Karpas-422 (cell line): ENCODE measurements at places on chromosomes 12 and 14. TPM values are rescaled to one million over a fixed set of nuclear protein-coding genes. Genes with fewer than 3 reads are reported as not detected.
A peak's percentile ranks its signal among the peaks of the same experiment; 100 is the strongest.

- DNase-seq = no peak
Measured at GRCh38 chr14:91294153-91294552, 49.6 kb upstream of the GPR68 start.

DNA sequence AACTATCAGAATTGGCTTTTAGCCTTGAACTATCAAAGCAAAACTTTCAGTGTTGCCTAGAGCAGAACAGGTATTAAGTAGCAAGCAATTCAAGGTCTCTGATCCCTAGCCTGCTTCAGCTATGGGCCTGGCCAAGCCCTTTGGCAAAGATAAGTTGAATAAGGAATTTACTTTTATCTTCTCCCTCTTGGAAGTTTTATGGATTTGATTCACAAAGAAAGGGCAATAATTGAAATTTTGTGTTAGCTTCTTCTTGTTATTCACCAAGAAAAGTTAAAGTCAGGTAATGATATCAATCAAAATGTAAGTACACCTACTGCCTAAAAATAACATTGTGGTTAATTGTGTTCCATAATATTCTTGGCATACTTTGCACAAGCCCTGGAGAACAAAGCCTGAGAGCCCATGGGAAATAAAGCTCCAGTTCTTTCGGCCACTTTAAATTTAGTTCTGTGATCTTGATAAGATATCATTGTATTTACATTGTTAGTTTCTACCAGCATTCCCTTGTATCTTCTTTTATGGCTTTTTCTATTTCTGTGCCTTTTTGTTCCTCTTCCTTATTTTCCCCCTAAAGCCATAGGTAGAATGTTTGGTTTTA, 158.0 kb downstream of the RAD51B start:
- no peak for DNase-seq

- peak; percentile 35 for DNase-seq
Measured at GRCh38 chr14:26765768-26766520, 168.1 kb upstream of the NOVA1 start.

DNA sequence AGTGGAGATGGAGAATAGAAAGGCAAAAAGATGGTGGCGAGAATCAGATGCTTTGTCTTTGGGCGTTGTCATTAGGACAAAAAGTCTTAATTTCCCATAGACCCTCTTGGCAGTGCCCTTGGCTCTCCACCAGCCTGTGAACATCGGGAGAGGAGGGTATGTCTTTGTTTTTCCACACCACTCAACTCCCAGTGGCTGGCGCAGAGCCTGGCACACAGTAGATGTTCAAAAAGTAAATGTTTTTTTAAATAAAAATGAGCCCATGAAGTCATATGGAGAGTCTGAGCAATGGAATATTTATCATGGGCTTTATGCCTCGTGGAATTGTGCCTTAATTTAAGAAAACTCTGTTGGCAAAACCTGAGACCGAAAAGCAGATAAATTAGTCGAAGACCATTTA, 90.4 kb downstream of the SRGAP1 start:
- no peak for DNase-seq

- peak; percentile 75 for DNase-seq
Measured at GRCh38 chr14:74932401-74932901, 9.4 kb upstream of the RPS6KL1 start.

DNA sequence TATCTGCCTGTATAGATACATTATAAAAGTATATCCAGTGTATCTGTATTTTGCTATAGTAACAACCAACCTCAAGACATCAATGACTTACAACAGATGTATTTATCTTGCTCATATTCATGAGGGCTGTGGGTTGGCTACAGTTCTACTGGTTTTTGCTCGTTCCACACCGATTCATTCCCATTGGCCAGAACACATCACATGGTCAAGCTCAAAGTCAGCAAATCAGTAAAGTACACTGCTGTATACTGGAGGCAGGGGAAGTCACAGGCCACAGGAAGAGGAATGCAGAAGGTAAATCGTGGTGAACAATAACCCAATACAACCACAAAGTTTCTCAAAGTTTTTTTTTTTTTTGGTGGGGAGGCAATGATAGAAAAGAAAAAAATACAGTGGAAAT, 180.0 kb upstream of the CDKN3 start:
- no peak for DNase-seq

DNA sequence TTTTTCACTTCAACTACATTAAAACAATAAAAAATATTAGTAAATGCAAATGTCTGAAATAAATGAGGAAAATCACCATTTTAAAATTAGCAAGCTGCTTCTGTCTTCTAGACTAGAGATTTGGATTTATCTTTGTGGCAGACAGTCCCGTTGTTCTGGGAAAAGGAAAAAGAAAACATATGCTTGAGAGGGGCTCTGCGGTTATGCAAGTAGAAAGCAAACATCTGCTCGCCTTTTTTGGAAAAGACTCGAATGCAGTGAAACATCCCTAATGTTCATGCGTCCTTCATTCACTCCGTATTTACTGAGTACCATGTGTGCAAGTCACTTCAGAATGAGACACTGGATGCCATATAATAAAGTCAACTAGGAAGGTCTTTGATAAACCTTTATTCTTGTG, 44.9 kb downstream of the IFNG start:
- no peak for DNase-seq

GRCh38 chr14:105701456-105702274, 175.3 kb downstream of the TMEM121 start:
- peak; percentile 59 for DNase-seq

- no peak for DNase-seq
Measured at GRCh38 chr12:55957106-55957859, 8.6 kb downstream of the PMEL start.

- no peak for DNase-seq
Measured at GRCh38 chr12:58893495-58893894, 26.8 kb downstream of the LRIG3 start.

GRCh38 chr12:67318786-67319185, 49.6 kb downstream of the CAND1 start:
- DNase-seq = no peak

DNA sequence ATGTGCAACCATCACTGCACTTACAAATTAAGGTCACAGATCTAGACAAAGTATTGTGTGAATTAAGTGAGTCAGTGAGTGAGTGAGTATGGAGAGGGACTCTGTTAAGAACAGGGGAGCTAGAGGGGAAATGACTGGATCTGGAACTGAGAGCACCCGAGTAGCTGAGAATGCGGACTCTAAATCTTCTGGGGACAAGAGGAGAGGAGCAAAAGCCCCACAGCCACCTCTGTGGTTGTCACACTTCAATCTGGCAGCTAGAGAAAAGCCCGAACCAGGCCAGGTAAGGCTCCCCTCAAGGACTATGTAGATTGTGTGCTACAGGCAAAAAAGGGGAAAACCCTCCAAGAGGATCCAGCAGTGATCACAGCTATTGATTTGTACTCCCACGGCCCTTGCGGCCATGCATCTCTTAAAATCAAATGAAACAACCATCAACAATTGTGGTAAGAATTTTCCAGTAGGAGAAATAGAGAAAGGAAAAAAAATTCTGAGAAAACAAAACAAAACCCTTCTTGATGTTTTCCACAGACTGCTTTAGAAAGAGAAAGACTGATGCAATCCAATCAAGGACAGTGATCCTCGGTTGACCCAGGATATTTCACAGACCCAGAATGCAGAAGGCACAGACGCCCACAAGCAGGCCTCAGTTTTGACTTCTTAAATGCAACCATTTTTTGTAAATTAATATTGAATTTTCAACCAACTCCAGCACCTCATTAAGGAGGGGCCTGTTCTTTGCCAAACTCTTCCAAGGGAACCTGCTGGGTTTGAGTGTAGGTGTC, 109.6 kb downstream of the SLC38A6 start:
- peak; percentile 62 for DNase-seq

- DNase-seq = no peak
Measured at GRCh38 chr14:81416194-81416952, 16.2 kb upstream of the STON2 start.

DNA sequence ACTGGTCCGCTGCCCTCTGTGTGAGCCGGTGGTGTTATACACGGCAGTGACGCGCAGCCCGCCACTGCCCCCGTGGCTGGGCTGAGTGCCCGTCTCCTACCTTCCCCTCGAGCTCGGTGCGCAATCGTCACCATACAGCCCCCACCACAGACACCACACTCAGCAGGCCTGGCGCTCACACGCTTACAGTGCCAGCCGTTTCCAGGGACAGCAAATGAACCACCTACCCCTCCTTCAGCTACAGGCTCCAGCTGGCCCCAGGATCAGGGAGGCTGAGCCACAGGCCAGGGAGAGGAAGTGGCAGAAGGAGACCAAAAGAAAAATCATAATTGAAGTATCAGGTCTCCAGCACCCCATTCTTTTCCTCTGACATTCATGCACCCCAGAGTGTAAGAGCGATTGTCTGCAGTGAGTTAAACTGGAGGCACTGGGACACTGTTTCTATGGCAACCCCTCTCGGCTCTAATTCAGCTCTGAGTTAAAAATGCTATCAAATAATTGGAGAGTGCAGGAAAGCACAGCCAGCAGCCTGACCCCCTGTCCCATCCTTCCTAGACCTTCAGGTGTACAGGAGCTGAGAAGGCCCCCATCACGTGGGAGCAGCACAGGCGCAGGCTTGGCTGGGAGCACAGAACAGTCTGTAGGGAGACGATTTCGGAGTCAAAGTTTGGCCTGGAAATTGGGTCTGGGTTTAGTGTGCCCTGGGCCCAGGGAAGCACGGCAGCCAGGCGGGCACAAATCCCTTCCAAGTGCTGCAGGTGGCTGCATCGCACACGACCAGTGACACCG, 18.0 kb downstream of the LRTM2 start:
- no peak for DNase-seq

DNA sequence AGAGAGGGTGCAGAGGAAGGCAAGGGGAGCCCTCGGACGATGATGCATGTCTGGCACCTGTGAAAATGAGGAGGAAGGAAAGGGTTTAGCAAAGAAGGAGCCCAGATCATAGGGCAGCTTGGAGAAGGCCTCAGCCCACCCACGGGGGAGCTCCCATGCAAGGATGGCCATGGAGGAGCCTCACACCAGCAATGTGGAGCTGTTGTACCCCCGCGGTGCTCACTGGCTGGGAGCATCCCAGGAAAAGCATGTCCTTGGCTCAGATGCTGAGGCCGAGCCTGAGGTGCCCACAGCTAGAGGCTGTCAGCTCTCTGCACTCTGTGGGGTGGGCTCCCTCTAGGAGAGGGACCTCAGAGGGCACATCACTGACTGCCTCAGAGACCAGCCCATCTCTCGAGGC, 622.6 kb downstream of the AACS start:
- no peak for DNase-seq

GRCh38 chr12:6333029-6333428, 8.8 kb downstream of the TNFRSF1A start:
- DNase-seq = no peak

DNA sequence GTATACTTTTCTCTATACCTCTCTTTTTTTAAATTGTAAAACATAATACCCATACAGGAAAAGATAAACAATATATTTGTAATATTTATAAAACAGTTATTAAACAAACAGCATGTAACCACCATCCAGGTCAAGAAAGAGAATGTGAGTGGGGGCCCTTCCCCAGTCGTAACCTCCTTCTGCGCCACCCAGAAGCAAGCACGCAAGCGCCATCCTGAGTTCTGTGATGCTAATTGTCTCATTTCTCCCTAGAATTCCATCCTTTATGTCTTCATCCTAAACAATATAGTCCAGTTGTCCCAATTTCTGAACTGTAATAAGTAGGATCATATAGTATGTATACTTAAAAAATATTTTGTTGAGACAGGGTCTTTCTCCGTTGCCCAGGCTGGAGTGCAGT, 129.5 kb downstream of the EXOC5 start:
- no peak for DNase-seq

GRCh38 chr12:50246873-50247612, 36.3 kb downstream of the LIMA1 start:
- no peak for DNase-seq

DNA sequence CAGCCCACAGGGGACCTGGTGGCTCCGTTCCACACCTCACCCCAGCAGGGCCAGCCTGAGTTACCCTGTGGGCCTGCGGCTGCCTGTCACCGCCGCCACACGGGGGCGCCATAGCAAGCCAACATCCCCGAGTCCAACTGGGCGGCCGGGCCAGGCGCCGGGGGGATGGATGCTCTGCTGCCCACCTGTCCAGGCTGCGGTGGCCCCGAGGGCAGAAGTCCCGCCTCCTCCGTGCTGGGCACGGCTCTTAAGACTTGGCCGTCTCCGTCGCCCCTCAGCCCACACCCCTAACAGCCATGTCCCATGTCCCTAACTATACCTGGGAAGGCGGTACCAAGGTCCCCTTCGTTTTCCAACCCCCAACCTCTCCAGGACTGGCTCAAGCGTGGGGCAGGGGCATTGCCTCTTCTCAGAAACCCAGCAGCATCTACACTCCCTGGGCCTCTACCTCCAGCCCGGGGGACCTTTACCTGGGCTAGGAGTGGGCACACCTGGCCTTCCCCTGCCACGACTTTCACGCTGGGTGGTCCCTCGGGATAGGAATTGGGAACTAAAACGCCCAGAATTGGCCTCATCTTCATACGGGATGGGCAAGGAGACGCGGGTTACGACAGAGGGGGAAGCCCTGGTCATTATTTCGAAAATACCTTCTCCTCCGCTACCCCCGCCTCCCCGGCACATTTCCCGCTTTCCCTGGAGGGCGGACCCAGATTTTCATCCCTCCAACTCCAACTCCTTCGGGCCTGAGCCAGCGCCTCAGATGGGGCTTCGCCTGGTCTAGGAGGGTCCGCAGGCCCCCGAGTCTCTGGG, 1.1 kb upstream of the CYP46A1 start:
- peak; percentile 95 for DNase-seq

DNA sequence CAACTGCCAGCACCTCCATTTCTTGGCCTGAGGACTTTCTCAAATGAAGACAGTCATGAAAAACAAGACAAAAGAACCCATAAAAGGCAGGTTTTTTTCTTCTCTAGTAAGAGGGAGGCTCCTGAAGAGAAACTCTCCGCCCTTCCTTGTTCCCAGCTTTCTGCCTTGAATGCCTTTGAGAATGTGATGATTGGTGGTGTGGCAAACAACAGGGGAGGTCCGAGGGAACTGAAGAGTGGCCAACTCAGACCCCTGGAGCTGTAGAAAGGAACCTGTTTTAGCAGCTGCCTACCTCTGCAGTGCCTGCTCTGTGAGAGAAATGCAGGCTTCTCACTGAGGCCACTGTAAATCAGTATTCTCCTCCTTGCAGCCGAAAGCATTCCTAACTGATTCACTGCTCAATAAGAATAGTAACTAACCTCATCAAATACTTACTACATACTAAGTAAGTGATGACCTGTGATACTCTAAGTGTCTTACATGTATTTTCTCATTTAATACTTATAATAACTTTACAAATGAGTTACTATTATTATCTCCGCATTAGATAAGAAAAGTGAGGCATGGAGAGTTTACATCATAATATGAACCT, 16.7 kb upstream of the ERC1 start:
- DNase-seq = no peak

- no peak for DNase-seq
Measured at GRCh38 chr12:124332058-124332672, 37.3 kb downstream of the RFLNA start.

GRCh38 chr12:118680356-118680963, 300.9 kb upstream of the SRRM4 start:
- DNase-seq = peak; percentile 42

The KCNH3 gene
- total RNA-seq = not detected in 2 replicates

The STON2 gene
- total RNA-seq = not detected in 2 replicates

The CLEC12A gene
- not detected in 2 replicates for total RNA-seq

The KRT86 gene
- total RNA-seq = not detected in 2 replicates

The IL31 gene
- not detected in 2 replicates for total RNA-seq

The KRT71 gene
- total RNA-seq = not detected in 2 replicates

The SPX gene
- 327 and 787 TPM in 2 replicates for total RNA-seq

The PRKD1 gene
- total RNA-seq = not detected in 2 replicates

The BAZ2A gene
- total RNA-seq = 43.1 and 48.7 TPM in 2 replicates

The TPH2 gene
- total RNA-seq = not detected in 2 replicates

The DPF3 gene
- 3.1 and 6.7 TPM in 2 replicates for total RNA-seq
